ENCODE measurements at places on chromosomes 5 and 9.

GRCh38 chr9:114389612-114390368 lies 2.0 kb upstream of the AKNA start:
- DNase-seq, result no peak

GRCh38 chr5:35302544-35302943 lies 72.3 kb upstream of the PRLR start:
- no peak for DNase-seq

- no peak for DNase-seq
Observed at GRCh38 chr5:137148655-137149054, 350.5 kb downstream of the SPOCK1 start.

DNA sequence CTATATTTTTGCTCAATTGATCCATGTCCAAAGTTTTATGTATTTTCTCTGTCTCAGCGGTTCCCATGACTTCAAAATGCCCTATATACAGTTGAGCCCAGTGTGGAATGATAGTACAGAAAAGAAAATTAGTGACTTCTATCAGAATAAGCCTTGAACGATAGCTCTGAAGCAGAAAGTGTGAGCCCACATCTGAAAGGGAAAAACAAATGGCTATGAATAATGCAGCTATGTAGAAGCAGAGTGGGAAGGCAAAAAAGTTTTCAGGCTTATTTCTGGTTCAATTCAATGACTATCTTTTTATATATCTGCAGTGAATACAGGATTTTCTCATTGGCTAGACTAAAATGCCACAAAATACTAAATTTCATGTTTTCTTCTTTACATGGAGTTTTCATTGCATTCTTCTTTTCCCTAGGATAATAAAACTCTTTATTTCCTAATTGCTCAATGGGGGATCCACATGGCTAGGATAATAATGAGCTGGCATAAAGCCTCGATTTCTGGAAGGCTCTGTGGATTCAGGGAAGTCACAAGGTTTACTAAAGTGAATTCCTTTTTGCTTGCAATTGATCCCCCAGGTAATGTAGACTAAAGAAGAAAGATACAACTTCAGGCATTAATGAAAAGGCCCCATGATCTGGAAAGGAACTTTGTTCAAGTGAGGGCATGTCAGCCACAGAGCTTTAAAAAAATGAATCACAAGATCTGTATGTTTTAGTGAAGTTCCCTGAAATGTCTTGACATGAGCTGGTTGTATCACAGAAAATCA lies 377.0 kb upstream of the RIOK2 start:
- DNase-seq, result no peak

- no peak for DNase-seq
Observed at GRCh38 chr9:137575716-137576411, 2.9 kb downstream of the DPH7 start.

GRCh38 chr9:132175431-132175830 lies 13.6 kb downstream of the NTNG2 start:
- DNase-seq, result no peak

GRCh38 chr9:78210841-78211301 lies 25.0 kb upstream of the CEP78 start:
- DNase-seq, result no peak

DNA sequence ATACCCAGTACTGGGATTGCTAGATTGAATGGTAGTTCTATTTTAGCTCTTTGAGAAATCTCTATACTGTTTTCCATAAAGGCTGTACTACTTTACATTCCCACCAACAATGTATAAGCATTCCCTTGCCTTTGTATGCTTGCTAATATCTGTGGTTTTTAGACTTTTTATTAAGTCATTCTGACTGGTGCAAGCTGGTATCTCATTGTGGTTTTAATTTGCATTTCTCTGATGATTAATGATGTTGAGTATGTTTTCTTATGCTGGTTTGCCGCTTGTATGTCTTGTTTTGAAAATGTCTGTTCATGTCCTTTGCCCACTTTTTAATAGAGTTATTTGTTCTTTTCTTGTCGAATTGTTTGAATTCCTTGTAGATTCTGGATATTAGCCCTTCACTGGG lies 512.7 kb upstream of the PAPPA start:
- peak; percentile 76 for DNase-seq

DNA sequence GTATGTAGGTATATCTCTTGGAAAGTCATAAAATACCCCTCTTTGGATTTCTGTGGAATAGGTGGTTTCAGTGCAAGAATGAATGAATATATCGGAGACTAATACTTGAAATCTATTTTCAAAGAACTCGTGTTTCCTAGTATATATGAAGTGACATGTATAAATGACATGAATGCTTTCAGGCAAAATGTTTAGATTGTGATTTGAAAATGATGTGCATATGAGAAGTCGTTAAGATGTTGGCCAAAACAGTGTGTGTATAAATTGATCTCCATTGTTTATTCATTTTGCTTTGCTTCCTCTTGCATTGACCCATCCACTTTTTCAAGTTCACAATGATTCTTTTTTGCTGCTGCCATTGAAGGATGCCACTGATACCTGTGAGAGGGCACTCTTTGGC lies 8.3 kb downstream of the TRIO start:
- no peak for DNase-seq

GRCh38 chr9:131473198-131473885 lies 29.4 kb upstream of the POMT1 start:
- DNase-seq, result no peak

DNA sequence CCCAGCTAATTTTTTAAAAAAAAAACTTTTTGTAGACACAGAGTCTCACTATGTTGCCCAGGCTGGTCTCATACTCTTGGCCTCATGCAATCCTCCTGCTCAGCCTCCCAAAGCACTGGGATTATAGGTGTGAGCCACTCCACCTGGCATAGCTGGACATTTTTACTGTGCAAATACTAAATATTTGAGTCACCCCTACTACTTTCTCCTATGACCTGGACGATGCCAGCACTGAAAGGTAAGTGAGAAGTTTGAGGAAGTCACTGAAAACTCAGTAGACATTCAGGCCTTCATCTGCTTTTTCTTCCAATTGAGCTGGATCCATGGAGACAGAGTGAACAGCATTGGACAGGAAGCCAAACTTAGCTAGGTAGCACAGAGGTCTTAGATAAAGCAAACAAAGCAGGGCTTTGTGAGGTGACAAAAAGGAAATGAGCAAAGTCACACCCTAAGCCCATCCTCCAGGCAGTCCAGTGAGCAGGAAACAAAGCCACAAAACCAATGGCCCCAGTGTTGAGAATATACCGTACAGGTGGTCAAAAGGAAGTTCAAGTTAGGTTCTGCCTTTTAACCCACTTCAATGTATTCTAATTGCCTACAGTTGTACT lies 192.6 kb upstream of the RASA1 start:
- DNase-seq, result no peak

DNA sequence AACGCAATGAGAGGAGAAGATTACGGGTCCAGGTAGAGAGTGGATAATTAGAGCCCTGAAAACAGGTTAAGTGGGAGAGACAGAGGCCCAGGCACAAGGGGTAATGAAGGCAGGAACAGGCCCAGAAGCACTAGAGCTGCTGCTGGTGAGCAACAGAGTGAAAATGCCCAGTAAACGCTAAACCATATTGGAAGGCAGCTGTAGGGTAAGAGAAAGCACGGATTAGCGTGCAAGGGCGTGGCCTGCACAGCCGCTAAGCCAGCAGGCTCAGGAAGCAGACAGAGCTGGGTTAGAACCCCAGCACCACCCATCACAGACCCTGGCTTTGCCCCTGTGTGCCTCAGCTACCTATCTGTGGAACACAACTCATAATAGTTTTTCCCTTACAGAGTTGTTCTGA lies 93.2 kb downstream of the PAX5 start:
- DNase-seq, result no peak

- DNase-seq, result no peak
Observed at GRCh38 chr5:63398346-63398745, 563.9 kb downstream of the HTR1A start.

DNA sequence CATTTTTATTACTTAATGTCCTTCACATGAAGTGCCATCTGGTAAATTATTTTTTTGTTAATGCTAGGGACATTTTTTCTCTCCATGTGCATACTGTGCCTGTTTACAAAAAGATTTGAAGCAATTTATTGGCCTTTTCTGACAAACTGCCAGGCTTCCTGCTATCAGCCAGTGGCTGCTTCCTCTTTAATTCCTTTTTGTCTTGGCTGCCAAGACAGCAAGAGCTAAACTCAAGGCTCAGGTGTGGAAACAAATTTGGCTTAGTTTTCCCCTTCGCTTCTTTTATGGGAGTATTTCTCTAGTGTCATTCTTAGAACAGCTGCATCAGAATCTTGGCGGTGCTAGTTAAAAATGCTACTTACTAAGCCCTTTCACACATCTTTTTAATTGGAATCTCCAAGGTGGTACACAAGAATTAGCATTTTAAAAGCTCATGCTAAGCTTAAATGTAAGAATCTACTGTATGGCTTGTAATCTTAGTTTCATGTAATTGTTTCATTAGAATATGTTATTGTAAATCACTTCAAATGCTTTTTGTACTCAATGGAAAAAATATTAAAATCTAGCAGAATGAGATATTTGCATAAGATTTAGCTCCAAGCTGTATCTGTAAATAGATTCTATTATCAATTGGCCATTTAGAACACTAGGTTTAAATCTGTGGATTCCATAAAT lies 134.2 kb upstream of the RASGRF2 start:
- DNase-seq, result peak; percentile 15

- no peak for DNase-seq
Observed at GRCh38 chr5:96885518-96886338, 9.4 kb downstream of the ERAP2 start.

GRCh38 chr5:137206030-137206715 lies 293.0 kb downstream of the SPOCK1 start:
- DNase-seq, result no peak

GRCh38 chr5:31754741-31755675 lies 116.1 kb downstream of the PDZD2 start:
- peak; percentile 1 for DNase-seq

GRCh38 chr5:88727705-88728313 lies 155.2 kb downstream of the MEF2C start:
- DNase-seq, result peak; percentile 57

DNA sequence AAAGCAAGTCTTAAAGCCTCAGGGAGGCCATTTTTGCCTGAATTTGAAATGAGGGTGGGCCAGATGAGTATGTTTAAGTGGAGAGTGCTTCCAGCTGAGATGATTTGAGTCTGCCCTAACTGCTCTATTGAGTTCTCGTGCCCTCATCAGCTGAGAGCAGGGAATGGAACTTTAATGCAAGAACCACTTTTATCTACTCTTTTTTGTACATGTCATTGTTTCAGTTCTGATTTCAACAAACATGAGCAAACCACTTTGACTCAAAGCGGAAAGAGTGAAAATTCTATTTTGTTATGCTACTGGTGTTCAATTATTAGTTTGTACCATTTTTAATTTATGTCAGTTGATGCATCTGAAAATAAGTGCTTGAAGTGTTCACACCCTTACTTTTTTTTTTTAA lies 35.8 kb downstream of the DCAF10 start:
- no peak for DNase-seq

GRCh38 chr9:116671605-116672004 lies 15.5 kb upstream of the TRIM32 start:
- no peak for DNase-seq

DNA sequence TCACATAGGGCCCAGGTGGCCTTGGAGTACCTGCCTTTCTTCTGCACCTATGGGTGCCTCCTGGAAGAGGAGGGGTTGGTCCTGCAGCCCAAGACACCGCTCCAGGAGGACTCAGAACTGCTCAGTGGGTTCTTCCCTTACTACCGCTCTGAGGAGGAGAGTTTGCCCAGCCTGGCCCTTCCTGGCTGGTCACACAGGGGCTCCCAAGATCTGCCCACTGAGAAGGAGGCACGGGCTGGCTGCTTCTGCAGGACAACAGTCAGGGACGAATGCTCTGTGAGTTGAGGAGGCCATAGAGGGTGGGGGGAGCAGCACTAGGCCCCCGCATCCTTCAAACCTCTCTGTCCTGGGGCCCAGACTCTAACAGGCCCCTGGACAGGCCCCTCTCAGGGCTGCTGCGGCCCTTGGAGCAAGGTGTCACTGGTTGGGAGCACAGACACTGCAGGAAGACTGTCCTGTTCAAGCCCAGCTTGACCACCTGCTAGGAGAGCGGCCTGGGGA lies 9.9 kb upstream of the SLC25A48 start:
- DNase-seq, result no peak

DNA sequence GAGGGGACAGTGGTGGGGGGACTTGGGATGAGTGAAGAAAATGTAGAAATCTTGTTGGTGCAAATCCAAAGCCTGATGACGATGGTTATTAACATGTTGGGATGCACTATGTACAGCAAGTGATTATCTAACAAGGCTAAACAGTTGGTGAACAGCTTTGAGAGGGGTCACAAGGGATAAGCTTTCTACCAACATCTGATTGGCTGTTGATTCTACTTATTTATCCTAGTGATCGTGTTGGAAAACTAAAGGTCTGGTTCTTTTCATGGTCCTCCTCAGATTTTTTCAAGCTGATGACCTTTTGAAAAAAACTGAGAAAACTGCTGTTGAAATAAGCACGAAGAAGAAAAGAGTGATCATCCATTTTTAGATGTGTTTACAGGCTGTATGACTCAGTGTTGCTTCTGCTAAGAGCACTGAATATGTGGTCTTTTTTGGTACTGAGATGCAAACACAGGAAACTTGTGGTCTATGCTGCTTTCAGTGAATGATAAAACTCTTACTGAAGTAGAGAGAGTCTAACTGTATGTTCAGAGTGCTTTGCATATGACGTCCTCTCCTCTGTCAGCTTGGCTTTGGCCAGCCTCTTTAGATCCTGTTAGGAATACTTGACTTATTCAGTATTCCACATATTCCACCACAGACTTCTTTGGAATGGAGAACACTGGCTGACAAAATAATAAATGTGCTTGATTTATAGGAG lies 174.8 kb downstream of the SLF1 start:
- DNase-seq, result peak; percentile 92

- no peak for DNase-seq
Observed at GRCh38 chr9:124444166-124444565, 6.1 kb upstream of the ADGRD2 start.
